ENCODE measurements at places on chromosomes 5 and 9.

GRCh38 chr5:36441280-36441679, 139.6 kb upstream of the RANBP3L start:
- no peak for DNase-seq

DNA sequence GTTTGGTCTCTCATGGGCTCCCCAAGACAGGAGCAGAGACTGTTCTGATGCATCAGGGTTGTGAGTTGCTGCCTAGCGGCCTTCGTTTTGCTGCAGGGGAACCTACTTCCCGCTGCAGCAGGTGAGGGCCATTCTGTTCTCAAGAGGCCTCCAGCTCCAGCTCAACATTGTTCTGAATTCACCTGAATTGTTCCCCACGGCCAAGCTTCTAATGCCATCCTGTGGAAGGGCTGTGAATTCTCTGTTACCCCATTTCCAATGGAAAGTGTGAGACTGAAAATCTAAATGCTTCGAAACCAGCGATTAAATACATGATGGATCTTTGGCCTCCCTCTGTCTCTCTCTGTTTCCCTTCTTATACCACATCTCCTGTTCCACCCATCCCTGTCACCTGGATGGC, 349.1 kb upstream of the DAP start:
- DNase-seq = no peak

DNA sequence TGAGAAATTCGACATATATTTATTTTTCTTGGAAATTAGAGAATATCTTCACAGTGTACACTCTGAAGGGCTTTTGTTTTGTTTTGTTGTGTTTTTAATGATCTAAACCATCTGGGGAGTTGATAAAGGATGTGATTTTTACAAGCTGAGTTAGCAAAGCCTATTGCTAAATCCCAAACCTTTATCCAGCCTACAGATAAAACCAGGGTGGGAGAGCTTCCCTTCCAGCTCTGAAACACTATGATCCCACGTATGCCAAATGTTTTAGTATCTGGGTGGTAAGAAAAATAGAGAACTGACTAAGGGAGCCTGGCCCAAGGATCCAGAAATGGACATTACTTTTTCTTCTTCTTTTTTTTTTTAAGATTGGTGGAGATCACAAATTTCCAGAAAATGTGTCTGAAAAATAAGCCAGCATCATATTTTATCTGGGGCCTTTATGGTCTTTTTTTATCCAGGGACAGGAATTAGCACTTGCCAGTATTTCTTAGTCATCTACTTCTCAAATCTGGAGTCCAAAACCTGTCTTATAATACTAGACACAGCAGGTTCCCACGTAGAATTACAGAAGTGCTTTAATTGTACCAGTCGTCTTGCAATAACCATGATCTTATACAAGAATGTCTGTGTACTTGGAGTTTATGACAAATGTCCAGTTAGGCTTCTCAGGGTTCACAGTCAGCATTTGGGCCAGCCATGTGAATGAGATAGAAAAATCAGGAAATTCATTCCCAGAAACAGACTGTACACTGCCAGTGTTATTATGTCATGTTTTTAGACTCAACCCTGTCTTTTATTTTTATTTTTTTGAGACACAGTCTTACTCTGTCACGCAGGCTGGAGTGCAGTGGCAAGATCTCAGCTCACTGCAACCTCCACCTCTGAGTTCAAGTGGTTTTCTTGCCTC, 290.8 kb upstream of the MPDZ start:
- no peak for DNase-seq

- DNase-seq = no peak
Observed at GRCh38 chr5:15977851-15978250, 201.7 kb downstream of the MARCHF11 start.

DNA sequence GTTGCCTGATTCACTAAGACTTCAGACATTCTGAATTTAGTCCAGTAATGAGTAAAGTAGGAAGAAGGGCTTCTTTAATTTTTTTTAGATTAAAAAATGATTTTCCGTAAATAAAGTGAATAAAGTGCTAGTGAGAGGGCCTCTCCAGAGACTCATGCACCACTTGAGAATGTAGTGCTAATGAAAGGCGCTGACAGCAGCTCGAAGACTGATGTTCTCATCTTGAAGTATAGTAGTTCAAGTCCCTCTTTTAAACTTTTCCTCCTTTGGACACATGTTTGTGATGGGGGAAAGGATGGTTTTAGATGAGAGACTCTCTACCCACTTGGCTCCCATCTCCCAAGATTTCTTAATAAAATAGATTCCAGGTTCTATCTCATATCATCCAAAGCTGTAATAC, 48.5 kb downstream of the G3BP1 start:
- DNase-seq = no peak

GRCh38 chr9:33662871-33663270, 132.5 kb upstream of the PRSS3 start:
- no peak for DNase-seq

DNA sequence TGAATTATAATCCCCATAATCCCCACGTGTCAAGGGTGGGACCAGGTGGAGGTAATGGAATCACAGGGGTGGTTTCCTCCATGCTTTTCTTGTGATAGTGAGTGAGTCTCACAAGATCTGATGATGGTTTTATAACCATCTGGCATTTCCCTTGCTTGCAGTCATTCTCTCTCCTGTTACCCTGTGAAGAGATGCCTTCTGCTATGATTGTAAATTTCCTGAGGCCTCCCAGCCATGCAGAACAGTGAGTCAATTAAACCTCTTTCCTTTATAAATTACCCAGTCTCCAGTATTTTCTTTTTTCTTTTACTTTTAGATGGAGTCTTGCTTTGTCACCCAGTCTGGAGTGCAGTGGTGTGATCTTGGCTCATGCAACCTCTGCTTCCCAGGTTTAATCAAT, 182.7 kb upstream of the SEMA6A start:
- DNase-seq = no peak

DNA sequence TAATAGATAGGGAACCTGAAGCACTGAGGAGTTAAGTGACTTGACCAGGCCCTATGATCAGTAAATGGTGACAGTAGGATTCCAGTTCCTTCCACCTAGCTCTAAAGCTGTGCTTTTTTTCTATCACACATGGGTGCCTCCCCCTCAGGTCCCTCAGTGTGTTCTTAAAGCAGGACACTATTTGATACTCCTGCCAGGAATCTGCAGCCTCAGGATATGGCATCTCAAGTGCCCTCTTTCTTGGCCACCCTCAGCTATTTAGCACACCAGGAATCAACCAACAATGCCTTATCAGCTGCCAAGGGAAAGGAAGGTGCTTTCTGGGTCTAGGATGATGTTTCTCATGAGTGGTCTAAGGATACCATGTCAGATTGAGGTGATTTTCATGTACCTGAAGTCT, 49.1 kb downstream of the MACROH2A1 start:
- no peak for DNase-seq

- no peak for DNase-seq
Observed at GRCh38 chr9:113125386-113126035, 25.3 kb upstream of the SLC31A2 start.

DNA sequence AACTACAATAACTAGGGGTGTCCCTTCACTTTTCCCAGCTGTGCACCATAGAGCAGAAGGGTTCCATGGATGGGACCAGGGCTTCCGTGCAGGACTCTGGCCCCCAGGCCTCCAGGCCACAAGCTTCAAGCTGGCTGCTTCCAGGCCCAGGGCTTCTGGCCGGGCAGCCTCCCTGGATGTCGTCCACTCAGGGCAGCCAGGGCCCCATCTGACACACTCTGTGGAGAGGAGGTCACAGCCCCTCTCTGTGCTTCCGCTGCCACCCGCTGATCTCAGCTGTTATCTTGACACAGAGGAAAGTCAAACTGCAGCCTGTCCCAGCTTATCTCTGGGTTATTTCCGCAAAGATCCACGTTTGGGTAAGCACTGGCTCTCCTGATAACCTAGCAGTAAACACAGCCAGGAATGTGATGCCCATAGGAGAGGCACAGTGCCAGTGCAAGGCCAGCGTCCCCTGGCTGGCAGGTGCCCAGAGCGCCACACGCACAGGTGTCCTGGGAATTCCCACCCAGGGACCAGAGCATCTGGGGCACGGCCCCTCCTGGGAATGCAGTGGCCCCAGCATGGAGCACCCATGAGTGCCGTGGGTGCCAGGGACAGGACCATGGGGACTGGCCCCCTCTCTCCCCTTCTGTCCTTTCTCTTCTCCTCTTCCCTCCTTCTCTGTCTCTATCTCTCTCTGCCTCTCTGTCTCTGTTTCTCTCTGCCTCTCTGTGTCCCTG, 15.6 kb upstream of the SLC6A19 start:
- DNase-seq = no peak

- no peak for DNase-seq
Observed at GRCh38 chr5:76990899-76991459, 38.1 kb downstream of the CRHBP start.

DNA sequence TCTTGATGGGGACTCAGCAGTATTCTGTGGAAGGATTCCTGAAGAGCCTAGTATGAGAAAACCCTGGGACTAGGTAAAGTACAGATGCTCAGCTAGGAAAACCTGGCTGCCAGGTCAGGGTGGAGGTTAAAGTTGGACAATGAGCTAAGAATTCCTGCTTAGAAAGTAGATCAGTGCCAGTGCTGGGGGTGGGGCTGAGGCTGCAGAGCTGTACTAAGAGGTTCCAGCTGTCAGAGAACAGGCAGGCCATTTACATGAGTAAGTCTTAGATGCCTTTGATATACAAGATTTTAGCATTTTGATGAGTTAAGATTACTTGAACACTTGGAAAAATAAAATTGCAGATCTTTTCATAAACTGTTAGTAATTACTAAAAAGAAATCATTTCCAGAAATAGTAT, 332.3 kb upstream of the NUDT12 start:
- no peak for DNase-seq

- no peak for DNase-seq
Observed at GRCh38 chr9:79240774-79241173, 331.0 kb upstream of the TLE4 start.

GRCh38 chr9:128946571-128947276, 679 bp downstream of the DOLK start:
- no peak for DNase-seq

DNA sequence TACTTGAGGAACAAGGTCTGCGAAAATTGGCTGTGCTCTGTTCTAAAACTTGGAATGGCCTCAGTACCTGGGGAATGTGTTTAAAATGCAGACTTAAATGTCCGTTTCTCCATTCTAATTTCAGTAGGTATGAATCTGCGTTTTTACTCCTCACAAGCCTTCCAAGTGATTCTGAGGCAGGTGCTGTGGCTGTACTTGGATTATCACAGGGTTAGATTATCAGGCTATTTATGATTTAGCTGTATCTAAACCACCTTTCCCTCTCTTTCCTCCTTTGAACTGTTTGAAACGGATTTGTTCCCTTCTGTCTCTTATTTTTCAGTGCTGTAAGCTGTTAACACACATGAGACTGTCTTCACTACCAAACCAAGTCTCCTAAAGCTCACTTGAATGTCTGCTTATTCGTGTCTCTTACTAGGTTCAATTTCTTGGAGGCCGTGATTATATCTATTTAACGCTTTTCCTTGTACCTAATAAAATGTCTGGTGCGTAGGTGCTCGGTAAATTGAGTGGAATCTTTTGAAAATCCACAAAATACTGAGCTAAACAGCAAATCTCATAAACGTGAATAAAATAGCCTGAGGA, 714 bp upstream of the CETN3 start:
- DNase-seq = no peak

DNA sequence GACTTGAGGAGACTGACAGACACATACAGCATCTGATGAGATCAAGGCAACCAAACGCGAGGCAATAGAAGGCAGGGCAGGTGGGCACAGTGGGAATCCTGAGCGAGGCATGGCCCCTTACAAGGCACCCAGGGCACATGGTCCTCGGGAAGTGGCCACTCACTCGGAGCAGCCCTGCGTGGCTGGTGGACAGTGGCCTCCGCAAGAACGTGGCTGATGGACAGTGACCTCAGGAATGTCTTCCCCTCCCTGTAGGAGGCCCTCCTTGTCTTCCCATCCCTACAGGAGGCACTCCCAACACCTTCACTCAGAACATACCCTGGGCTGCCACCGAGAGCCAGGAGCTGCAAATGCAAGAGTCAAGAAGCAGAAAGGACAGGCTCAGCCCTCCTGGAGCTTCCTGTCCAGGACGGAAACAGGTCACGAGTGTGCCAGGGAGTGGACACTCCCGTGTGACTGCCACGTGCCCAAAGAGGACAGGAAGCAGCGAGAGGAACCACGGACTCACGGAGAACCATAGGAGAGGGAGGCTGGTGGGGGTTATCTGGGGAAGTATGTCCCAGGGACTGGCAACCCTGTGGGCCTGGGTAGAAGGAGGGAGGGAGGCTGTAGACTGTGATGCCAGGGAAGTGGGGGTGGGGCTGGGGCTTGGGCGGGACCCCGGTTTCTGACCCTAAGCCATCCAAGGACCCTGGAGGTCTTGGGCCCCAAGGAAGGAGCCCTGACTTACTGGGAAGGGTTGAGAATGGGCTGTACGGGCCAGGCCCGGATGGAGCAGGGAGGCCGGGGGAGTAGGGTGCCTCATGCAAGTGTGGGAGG, 321.9 kb upstream of the IRX4 start:
- DNase-seq = no peak

GRCh38 chr5:86557920-86558319, 59.8 kb upstream of the COX7C start:
- DNase-seq = no peak

DNA sequence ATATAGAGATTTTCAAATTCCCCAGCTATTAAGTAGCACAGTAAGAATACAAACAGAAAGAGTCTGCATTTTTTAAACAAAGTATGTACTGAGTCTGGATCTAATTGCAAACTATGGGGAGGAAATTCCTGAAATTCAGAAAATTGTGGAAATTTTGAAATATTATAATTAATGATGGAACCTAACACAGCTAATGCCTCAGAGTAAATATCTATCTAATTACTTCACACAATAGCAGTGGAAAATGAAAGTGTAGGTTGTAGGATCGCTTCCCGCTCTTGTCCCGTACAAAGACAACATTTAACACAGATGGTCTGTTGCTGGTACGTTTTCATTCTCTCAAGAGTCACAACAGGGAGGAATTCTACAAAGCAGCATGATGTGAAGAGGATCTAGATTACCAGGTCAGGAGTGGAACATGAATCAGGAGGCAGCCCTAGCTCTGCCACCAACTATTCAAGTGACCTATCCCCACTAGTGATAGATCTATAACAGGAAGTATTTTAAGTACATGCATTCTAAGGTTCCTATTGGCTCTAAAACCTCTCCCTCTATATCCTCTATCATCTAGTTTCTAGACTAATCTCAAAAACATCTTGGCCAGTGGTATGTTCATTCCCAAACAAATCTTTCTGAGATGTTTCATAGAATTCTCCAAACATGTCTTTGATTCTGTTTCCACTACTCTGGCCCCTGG, 58.9 kb upstream of the GRAMD2B start:
- DNase-seq = no peak

DNA sequence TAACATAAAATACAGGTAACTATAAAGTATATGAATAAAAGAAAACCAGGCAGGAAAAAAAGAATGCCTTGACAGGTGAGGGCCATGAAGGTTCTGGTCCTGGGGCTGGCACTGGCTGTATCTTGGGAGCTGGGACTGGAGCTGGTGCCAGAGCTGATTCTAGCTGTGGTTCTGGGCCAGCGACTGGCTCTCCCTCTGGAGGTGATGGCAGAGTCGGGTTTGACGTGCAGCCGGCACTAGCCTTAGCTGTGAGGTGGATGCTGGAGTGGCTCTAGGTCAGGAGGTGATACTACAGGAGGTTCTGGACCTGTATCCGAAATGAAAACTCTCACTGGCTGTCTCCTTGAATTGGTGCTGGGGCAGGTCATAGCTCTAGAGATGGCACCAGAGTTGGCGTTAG, 22.3 kb downstream of the OBP2B start:
- DNase-seq = no peak

GRCh38 chr5:2335733-2336515, 415.6 kb downstream of the IRX2 start:
- no peak for DNase-seq

All from lower leg skin (tissue), 4 donors.